Motor neuron (in vitro differentiated cells): ENCODE measurements at places on chromosomes 4 and X. TPM values are rescaled to one million over a fixed set of nuclear protein-coding genes. Genes with fewer than 3 reads are reported as not detected.

SUPT20HL1 gene
- total RNA-seq, result 0.19 TPM in 1 of 2 replicates, not detected in the other

- no peak for ATAC-seq
Measured at GRCh38 chr4:38539501-38539900, 124.5 kb upstream of the KLF3 start.

CLCN4 gene
- total RNA-seq, result 1.5 and 1.6 TPM in 2 replicates

WDFY3 gene
- total RNA-seq, result 99.8 and 128 TPM in 2 replicates

DMRTC1B gene
- 0.22 and 0.75 TPM in 2 replicates for total RNA-seq

GALNT7 gene
- 30.1 and 34.4 TPM in 2 replicates for total RNA-seq

ARHGAP4 gene
- total RNA-seq, result 1.6 and 3.0 TPM in 2 replicates

DNA sequence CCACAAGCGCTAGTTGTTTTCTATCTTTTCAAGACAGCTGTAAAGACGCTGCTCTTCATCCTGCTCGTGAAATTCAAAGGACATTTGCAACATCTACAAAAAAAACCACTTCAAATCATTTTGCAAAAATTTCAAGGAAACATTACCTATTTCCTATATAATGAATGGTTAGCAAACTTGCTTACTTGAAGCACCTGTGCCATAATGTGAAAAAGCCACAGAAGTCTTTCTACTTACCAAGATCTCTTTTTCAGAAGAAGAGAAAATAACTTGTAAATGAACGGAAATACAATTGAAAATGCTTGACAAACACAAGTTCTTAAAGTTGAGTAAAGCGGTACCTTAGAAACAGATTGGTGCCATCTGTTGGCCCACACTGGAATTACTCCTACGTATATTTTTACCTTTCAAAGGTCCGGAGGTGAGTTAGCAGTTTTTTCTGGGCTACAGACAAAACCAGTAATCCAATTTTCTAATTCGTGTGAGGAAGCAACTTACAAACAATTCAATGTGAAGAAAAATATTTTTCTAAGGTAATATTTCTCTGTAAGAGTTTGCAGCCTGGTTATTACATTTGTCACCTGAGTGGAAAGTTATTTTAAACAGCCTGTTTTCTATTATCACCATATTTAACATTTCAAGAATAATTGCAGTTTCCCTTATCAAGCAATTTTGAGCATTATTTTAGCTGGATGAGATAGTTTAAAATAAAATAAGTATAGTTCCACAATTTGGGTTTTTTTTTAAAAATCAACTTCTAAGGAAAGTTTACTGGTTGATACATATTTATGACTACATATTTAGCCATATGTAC is at the start of gene TLR6:
Gene TLR6, minus strand, starts transcription at position 294 of the 814 bp plus-strand sequence. CDS start 27,344 bp downstream, outside the sequence.
- ATAC-seq, result no peak

DNA sequence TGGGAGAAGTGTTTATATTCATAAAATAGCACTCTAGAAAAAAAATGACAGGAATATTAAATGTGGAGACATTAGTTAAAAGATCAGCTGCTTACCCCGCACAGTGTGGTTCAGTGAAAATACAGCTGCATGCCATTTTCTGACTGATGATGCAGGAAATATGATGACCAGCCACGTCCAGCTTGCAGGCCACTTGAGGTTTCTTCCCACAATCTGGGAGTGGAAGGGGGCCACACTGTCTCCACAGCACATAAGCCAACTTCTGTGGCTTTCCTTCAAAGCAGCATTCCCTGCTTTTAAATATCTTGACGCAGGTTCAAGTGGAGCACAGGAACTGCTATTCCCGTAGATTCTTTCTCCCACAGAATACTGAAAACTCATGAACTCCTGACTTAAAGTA is 173.4 kb upstream of the GALNT7 start:
- ATAC-seq, result no peak

PAGE2 gene
- total RNA-seq, result not detected in 2 replicates

DNA sequence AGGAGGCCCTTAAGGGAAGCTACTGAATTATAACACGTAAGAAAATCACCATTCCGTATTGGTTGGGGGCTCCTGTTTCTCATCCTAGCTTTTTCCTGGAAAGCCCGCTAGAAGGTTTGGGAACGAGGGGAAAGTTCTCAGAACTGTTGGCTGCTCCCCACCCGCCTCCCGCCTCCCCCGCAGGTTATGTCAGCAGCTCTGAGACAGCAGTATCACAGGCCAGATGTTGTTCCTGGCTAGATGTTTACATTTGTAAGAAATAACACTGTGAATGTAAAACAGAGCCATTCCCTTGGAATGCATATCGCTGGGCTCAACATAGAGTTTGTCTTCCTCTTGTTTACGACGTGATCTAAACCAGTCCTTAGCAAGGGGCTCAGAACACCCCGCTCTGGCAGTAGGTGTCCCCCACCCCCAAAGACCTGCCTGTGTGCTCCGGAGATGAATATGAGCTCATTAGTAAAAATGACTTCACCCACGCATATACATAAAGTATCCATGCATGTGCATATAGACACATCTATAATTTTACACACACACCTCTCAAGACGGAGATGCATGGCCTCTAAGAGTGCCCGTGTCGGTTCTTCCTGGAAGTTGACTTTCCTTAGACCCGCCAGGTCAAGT is 6.9 kb upstream of the MSANTD1 start:
- ATAC-seq, result no peak

GRCh38 chr4:70749313-70749712 is 27.5 kb downstream of the RUFY3 start:
- no peak for ATAC-seq

DNA sequence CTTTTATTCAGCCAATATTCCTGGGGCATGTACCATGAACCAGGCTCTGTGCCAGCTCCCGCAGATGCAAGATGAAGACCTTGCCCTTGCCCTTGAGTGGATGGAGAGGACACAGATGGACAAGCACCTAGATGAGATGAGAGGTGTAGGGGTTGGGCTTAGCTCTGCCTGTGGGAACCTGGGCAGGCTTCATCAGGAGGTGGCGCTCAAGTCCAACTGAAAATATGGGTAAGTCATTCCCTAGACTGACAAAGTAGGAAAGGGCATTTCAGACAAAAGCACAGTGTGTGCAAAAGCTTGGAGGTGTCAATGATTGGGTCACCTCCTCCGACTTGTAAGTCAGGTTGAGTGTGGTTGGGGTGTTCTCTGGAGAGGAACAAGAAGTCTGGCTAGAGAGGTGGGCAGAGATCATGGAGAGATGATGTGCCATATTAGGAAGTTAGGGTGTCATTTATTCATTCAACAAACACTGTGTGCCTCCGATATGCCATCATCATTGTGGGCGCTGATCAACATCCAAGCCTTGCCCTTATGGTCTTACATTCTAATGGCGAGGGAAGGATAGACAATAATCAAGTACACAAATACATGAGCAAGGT is 64.6 kb downstream of the ANAPC4 start:
- ATAC-seq, result peak; percentile 65

ZMYM3 gene
- 26.9 and 27.1 TPM in 2 replicates for total RNA-seq

GRCh38 chr4:110055158-110055768 is 142.6 kb downstream of the EGF start:
- peak; percentile 82 for ATAC-seq

DNA sequence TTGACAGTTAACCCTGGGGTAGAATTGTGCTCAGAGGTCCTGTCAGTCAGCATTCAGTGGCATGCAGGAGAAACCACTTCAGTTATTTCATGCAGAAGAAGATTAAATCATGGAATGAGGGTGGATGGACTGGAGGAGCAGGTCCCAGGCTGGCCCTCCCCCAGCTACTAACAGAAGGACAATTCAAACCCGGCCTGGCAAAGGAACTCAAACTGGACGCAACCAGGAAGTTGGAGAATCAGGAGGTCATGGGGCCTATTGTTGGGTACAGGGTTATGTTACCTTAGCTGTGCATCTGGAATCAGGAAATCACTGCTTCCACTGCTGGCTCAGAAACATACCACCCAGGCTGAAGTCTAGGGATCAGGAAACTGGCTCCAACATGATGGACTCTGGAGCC is 121.4 kb downstream of the GPAT3 start:
- ATAC-seq, result no peak
